ENCODE measurements at places on chromosomes 5 and 9.

- DNase-seq: no peak
These were observed 117.0 kb downstream of the NXNL2 start for GRCh38 chr9:88651682-88652633.

- no peak for DNase-seq
These were observed 42.1 kb downstream of the SLC46A2 start for GRCh38 chr9:112848316-112849151.

GRCh38 chr9:72857624-72857996, 95.2 kb downstream of the ALDH1A1 start:
- no peak for DNase-seq

- no peak for DNase-seq
These were observed 84.5 kb upstream of the CER1 start for GRCh38 chr9:14806941-14807520.

DNA sequence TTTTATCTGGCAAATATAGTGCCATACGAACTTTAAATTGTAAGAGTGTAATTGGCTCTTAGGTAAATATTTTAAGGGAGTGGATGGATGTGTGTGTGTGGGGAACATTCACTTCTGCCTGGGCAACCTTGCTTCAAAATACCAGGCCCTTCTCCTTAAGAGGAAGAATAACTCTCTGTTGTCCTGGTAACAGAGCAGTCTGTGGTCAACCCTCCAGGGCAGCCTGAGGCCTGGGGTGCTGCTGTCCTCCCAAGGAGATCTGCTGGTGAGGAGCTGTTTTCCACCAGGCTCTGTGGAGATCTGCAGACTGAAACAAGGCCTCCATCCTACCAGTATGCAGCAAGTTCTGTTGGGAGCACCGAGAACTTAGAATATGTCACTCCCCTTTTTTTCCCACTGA, 325.2 kb downstream of the PSAT1 start:
- DNase-seq: no peak

- no peak for DNase-seq
These were observed 46.5 kb downstream of the USP20 start for GRCh38 chr9:129881547-129882324.

DNA sequence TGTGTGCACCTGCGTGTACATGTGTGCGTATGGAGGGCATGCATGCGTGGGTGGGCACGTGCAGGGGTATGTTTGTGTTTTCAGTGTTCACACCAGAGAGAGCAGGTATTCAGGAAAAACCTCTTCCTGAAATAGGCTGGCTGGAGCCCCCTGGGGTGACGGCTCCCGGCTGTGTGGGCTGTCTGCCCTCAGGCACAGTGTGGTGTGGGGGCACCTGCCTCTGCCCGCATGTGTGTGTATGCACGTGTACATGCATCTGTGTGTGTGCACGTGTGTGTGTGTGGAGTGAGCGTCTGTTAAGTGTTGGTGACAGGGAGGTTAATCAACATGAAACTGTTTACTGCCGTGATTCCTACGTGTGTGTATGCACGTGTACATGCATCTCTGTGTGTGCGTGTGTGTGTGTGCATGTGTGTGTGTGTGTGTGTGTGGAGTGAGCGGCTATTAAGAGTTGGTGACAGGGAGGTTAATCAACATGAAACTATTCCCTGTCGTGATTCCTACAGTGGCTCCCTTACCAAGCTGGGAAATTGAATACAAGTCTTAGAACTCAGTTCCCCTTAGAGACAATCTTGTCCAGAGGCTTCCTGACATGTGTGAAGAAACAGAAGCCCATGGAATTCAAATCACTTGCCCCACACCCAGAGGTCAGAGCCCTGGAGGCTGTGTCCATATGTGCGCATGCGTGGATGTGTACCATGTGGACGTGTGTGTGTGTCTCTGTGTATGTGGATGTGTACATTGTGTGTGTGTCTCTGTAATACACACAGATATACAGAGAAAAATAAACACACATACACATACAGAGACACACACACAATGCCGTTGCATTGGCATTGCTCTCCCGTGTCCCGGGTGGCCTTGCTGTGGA, 372.4 kb upstream of the IRX4 start:
- DNase-seq: no peak

GRCh38 chr5:130110328-130110727, 206.1 kb downstream of the CHSY3 start:
- DNase-seq: no peak

- no peak for DNase-seq
These were observed 7.5 kb upstream of the CMBL start for GRCh38 chr5:10315201-10315600.

GRCh38 chr5:34563931-34564709, 92.0 kb upstream of the RAI14 start:
- DNase-seq: no peak
